ENCODE measurements at places on chromosomes 1 and 21.

- no peak for DNase-seq
These were observed 874.2 kb upstream of the ADGRL2 start for GRCh38 chr1:80926531-80926930.

GRCh38 chr21:42414553-42414927 lies 10.8 kb downstream of the UBASH3A start:
- no peak for DNase-seq

DNA sequence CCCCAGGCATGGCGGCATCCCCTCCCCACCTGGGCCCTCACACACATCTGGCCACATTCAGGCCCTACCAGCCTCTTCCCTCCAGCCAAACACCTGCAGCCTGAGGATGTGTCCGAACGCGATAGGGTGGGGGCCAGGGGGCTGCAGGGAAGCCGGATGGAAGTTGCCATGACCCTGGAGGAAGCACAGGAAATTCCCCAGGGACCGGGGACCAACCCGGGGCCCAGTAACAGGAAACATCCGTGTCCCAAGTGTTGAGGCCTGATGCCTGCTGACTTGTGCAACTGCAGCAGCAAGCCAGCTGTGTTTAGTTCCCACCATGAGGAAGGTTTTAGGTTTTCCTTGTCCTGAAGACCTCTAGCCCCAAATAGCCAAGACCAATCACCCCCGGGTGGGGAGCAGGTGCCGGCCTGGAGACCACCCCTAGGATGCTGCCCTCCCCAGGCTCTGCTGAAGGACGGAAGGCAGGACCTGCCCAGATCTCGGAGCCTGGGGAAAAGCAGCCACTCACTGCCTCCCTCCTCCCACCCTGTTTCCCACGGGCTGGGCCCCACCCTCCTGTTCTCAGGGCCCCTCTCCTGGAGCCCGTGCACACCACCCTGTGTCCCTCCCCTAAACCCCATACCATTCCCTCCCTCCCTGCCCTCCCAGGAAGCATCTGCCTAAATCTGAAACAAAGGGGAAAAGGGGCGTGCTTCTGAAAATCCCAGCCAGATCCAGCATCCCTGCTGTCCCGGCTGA lies 29.8 kb downstream of the MEGF6 start:
- DNase-seq, result no peak

DNA sequence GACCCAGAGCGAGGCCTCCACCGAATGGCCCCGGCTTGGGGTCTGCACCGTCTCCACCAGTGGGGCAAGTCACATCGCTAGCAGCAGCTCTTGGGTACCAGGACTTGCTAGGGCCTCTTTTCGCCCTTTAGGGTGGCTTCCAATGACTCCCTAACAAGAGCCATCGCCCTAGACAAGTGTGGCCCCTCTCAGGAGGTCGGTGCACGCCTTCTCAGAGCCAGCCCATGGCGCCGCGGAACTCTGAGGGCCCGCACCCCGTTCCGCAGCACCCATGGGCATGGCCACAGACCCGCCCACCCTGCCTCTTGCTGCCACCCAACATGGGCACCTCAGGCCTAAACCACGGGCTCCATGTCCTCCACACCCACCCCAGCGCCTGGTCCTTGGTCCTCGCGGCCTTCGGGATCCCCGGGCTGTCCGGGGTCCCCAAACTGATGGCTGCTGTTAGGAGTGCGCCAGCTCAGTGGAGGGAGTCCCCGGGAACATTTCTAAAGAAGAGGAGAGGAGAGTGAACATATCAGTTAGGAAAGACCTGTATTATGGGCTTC lies 3.2 kb upstream of the CACNA1S start:
- DNase-seq, result no peak

DNA sequence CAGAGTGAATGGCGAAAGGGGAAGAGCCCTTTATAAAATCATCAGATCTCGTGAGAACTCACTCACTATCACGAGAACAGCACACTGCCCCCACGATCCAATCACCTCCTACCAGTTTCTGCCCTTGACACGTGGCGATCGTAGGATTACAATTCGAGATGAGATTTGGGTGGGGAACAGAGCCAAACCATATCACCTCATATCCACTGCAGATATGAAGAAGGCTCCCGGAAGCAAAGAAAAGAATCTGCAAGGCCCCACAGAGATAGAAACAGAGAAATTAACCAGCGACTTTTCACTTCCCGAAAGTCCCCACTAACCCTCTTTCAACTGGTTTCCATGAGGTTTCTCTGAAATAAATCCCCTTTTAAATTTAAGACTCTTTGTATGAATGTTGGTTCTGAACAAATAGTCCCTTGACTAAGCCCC lies 86.2 kb upstream of the IRF2BP2 start:
- DNase-seq, result no peak

DNA sequence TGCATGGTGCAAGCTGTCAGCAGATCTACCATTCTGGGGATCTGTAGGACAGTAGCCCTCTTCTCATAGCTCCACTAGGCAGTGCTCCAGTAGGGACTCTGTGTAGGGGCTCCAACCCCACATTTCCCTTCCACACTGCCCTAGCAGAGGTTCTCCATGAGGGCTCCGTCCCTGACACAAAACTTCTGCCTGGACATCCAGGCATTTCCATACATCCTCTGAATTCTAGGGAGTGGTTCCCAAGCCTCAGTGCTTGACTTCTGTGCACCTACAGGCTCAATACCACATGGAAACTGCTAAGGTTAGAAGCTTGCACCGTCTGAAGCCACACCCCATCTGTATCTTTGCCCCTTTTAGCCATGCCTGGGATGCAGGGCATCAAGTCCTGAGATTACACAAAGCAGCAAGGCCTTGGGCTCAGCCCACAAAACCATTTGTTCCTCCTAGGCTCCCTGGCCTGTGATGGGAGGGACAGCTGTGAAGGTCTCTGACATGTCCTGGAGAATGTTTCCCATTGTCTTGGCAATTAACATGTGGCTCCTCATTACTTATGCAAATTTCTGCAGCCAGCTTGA lies 117.0 kb upstream of the NFIA start:
- DNase-seq, result no peak

GRCh38 chr1:229035054-229035747 lies 235.7 kb upstream of the RAB4A start:
- no peak for DNase-seq

Measured in activated T-cell treated with anti-CD3 and anti-CD28 coated beads for 48 hours (primary cell).